NCI-H1105 (cell line): ENCODE measurements at places on chromosomes 11 and 22.

- DNase-seq: no peak
Measured at GRCh38 chr11:115067471-115067870, 389.1 kb downstream of the NXPE2 start.

GRCh38 chr11:6584528-6584927 is 18.9 kb downstream of the RRP8 start:
- no peak for DNase-seq

DNA sequence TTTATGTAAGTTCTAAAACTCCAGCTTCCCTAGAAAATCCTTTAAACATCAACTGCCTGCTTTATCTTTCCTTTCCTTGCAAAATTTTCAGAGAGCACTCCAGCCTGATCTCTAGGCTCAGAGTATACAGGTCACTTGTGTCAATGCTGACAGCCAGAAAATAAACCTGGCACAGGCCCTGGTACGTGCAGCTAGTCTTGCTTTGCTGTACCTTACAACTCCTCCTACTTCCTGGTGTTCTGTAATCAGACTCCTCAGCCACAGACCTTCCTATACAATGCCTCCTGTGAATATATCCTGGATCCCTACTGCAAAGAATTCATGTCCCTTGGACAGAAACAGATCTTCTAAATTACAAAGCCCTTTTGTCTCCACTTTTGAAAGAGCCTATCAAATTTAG is 24.2 kb upstream of the TMEM123 start:
- DNase-seq: no peak

DNA sequence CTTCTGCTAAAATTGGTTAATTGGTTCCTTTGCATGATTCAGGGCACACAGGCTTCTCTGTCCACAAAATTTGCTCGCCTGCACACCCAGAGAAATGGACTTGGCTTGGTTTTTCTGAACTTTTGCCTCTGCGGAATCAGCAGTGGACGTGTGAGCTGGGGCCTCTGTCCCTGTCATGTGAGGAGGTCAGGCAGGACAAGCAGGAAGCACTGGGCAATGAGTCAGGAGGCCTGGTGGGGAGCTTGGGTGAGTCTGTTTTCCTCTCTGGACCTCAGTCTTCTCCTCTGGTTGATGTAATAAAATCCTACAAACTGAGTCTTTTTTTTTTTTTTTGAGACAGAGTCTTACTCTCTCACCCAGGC is 10.4 kb upstream of the CELSR1 start:
- no peak for DNase-seq
